ENCODE measurements at places on chromosomes 11 and 22.

DNA sequence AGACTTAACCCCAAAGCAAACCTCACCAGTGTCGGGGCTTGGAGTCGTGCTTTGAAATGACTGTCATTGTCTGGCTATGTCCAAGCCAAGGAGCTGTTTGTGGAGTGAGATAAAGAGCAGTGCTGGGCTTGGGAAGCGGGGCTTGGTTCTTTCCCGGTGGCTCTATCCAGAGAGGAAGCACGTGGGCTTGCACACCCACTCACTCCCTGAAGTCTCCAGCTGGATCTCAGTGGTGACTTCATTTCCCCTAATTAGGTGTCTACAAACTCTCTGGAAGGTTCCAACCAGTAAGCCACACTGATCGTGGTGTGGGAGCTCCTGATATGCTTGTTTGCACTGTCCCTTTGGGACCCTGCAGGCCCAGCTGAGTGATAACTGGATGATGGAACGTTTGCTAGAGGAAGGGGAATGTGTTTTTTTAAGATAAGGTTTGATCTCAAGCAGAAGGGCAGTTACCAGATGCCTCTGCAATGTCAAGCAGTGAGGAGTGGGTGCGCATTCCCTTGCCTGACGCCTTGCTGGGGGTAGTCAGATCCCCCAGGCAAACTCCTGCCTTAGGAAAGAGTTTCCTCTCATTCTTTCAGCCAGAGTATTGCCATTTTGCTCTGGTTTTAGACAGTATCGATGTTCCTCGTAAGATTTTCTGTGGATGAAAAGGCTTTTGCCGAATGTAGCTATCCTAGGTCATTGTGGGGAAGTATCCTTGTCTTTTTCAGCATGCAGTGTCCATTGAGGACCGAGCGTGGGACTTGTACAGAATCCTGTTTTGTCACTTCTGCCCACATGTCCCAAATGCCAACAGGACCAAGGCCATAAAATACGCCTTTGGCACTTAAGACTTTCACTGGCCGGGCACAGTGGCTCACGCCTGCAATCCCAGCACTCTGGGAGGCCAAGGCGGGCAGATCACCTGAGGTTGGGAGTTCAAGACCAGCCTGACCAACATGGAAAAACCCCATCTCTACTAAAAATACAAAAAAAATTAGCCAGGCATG lies 90.9 kb downstream of the MICAL2 start:
- DNase-seq = no peak

GRCh38 chr11:9574622-9575259 lies 1.3 kb downstream of the WEE1 start:
- no peak for DNase-seq

- DNase-seq = no peak
Measured at GRCh38 chr11:20368438-20368837, 4.9 kb downstream of the HTATIP2 start.

DNA sequence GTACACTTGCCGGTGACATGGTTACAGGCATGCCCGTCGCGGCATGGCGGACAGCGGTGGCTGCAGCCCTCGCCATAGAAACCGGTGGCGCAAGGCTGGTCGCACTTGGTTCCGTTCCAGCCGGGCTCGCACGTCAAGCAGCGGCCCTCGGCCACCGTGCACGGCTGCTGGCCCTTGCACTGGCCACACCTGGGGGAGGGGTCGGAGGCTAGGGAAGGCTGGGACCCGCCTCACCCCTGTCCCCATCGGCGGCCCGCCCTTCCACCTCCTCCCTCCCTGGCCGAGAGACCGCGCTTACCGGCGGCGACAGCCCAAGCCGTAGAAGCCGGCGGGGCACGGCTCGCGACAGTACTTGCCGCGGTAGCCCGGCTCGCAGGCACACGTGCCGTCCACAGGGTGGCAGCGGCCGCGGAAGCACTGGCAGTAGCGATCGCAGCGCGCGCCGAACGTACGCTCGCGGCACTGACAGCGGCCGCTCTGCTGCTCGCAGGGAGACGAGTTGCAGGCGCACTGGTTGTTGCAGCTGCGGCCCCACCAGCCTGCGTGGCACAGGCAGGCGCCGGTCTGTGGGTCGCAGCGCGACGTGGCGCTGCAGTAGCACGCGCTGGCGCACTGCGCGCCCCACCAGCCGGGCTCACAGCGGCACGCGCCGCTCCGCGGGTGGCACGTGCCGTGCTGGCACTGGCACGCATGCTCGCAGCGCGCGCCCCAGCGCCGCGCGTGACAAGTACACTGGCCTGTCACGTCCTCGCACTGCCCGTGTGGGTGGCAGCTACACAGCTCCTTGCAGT lies 6.7 kb downstream of the SCARF2 start:
- DNase-seq = no peak

DNA sequence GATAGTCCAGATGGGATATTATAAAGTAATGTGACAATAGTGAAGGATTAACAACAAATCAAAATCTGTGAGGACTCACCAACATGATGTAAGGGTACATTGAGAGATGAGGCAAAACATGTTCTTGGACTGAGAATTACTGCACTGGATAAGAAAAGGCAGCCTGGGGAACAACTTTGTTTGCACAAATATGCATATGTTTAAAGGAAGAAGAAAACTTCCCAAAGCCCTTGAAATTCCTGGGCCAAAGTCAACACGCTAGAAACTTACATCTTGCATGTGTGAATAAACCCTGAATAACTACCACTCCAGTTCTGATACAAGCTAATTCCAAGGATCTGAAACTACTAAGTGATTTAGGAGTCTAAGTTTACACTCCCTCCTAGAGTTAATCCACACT lies 1.1 kb downstream of the OR52A5 start:
- DNase-seq = no peak

GRCh38 chr11:72229925-72230763 lies 5.6 kb downstream of the INPPL1 start:
- no peak for DNase-seq

GRCh38 chr11:8732324-8732670 lies 49.7 kb downstream of the RPL27A start:
- DNase-seq = no peak

- DNase-seq = no peak
Measured at GRCh38 chr11:6516865-6517264, 19.8 kb downstream of the DNHD1 start.

DNA sequence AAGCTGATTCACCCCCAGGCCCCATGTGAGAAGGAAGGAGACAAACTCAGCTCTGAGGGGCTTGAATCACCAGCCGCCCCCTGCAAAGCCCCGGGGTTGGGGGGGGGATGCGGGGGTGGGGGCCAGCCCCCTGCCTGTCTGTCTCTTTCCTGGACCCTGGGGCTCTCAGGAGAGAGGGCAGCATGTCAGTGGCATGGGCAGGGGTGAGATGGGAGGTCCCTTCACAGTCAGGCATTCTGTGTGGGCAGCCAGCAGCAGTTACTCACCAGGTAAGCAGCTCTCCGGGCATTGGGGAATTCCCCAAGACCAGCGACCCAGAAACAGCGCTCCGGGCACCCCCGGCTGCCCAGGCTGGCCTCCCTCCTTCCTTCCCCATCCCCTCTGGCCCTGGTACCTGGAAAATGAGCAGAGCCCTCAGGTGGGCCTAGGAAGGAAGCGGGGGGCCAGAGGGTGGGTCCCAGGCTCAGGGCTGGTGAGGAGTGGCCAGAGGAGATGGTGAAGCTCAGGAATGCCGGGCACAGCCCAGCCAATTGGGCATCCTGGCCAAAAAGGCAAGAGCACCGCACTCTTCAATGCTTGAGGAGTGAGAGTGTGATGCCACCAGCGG lies 4.2 kb upstream of the LIF start:
- DNase-seq = no peak

DNA sequence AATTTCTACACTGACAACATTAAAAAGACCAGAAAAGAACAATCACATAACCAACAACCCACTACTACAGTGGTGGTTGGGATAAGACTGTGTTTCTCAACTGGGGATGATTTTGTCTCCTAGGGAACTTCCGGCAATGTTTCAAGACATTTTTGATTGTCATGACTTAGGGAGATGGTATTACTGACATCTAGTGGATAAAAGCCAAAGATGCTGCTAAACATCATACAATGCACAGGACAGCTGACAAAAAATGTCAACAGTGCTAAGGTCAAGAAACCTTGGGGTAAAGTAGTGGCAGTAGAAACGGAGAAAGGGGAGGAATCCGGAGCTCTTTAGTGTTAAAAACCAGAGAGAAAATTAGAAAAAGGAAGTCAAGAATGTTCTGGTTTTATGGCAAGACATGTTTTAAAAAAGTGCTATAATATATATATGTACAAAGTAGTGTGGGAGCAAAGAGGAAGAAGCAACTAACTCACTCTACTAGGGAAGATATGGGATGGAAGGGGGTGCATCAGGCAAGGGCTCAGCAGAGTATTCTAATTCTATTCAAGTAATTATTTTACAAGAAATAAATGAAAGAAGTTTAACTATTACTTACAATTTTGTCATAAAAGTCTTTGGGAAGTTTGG lies 37.2 kb downstream of the CKAP5 start:
- peak; percentile 17 for DNase-seq

- DNase-seq = no peak
Measured at GRCh38 chr11:66864172-66864901, 7.5 kb downstream of the LRFN4 start.

GRCh38 chr22:30892731-30893221 lies 75.8 kb downstream of the MORC2 start:
- DNase-seq = no peak

DNA sequence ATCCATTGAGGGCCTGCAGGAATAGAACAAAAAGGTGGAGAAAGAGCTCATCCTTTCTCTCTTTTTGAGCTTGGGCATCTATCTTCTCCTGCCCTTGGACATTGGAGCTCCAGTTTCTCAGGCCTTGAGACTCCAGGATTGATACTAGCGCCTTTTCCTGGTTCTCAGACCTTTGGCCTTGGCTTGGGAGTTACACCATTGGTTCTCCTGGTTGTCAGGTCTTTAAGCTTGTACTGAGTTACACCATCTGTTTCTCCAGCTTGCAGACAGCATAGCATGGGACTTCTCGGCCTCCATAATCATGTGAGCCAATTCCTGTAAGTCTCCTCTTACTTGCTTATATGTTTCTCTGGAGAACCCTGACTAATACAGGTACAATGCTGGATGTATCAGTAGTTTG lies 72.6 kb downstream of the GRK3 start:
- DNase-seq = no peak

DNA sequence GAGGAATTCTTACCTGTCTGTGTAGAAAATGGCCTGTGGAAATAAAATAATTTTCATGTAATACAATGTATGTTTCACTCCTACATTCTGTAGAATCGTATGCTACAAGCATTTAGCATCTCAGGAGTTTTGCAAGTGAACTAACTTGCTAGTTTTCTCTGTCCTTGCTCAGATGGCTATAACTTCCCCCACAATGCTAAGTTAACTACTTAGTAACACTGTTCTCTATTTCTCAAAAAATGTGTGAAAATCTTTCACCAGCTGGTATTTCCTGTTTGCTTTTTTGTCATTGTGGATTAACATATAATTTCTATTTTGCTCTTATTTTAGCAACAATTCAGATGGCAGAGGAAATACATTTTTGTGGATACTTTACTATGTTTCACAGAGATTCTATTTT lies 4.4 kb downstream of the OR4S2 start:
- no peak for DNase-seq

GRCh38 chr11:2945031-2945756 lies 16.0 kb upstream of the PHLDA2 start:
- DNase-seq = peak; percentile 72

GRCh38 chr11:113137713-113138529 lies 176.5 kb upstream of the TTC12 start:
- no peak for DNase-seq

GRCh38 chr11:116072133-116072532 lies 567.9 kb upstream of the CADM1 start:
- no peak for DNase-seq

DNA sequence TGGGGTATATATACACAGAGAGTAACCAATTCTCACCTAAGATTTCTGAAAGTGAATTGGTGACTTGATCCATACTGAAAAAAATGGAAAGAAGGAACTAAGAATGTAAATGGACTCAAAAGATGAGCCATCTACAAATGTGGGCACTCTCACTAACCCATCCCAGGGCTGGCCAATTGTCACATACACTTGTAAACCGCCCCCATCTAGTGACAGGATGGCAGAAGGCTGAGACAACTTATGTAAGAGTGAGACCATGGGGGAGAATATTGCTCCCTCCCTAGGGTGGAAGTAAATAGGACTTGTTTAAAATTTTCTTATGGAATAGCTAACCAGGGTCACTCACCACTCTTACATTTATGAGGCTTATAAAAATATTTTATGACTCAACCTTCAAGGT lies 377.1 kb upstream of the ISX start:
- DNase-seq = no peak

- no peak for DNase-seq
Measured at GRCh38 chr11:65885231-65885630, 3.0 kb downstream of the FIBP start.

- peak; percentile 82 for DNase-seq
Measured at GRCh38 chr22:38700789-38701628, at the start of gene JOSD1. TSS of gene JOSD1 (minus strand) at chr22:38700943. CDS start at chr22:38699987, 956 bp downstream.

DNA sequence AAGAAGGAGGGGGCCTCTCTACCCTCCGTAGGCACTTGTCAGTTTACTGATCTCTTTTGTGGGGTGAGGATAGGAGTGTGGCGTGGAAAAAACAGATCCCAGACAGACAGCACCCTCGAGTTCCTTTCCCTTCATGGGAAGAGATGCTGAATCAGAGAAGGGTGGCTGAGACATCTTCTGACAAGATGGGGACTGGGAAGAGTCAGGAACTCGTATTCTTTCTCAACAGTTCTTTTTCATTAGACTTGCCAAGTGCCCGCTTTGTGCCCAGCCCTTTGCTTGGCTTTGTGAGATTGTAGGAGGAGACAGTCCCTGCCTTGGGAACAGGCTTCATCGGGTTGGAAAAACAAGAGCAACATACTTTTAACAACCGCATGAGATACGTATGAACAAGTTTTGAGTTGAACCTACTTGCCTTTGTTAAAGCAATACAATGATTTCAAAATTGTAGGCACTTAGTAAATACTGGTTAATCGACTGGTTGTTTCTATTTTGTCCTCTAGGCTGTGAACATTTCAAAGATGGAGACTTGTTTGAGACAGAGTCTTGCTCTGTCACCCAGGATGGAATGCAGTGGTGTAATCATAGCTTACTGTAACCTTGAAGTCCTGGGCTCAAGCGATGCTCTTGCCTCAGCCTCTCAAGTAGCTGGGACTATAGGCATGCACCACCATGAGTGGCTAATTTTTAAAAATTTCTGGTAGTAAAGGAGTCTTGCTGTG lies 1.1 kb downstream of the RRM1 start:
- DNase-seq = no peak

GRCh38 chr11:65575568-65576231 lies at the start of gene EHBP1L1:
TSS of gene EHBP1L1 (plus strand) at chr11:65576053. CDS start at chr11:65576303, 250 bp downstream.
- no peak for DNase-seq

GRCh38 chr22:48973694-48974041 lies 854.0 kb downstream of the BRD1 start:
- no peak for DNase-seq

Measured in smooth muscle cell of the brain vasculature (primary cell).